ENCODE measurements at places on chromosomes 1 and 21. TPM values are rescaled to one million over a fixed set of nuclear protein-coding genes. Genes with fewer than 3 reads are reported as not detected.

Gene DYNLT5
- 4.9 TPM for total RNA-seq

Gene IFNLR1
- total RNA-seq = not detected

Gene IKBKE
- 10.7 TPM for total RNA-seq

Gene OTUD3
- total RNA-seq = 4.0 TPM

Gene CLEC20A
- not detected for total RNA-seq

Gene RGSL1
- not detected for total RNA-seq

Gene MSH4
- total RNA-seq = not detected

Gene SLC1A7
- total RNA-seq = not detected

Gene OR2L3
- not detected for total RNA-seq

Gene GNG12
- 134 TPM for total RNA-seq

Gene EDARADD
- not detected for total RNA-seq

Gene CFAP107
- not detected for total RNA-seq

Gene EDN2
- not detected for total RNA-seq

Gene PIK3R3
- total RNA-seq = 13.4 TPM

Gene CELF3
- total RNA-seq = not detected

Gene TXLNA
- total RNA-seq = 79.6 TPM

Gene PPOX
- total RNA-seq = 15.3 TPM

Data from LHCN-M2 (cell line).